ENCODE measurements at places on chromosomes 4 and X.
A peak's percentile ranks its signal among the peaks of the same experiment; 100 is the strongest.

- DNase-seq, result no peak
Measured at GRCh38 chr4:38785041-38785790, 2.4 kb upstream of the TLR10 start.

GRCh38 chr4:104429150-104429741, 65.4 kb downstream of the CXXC4 start:
- no peak for DNase-seq

- no peak for DNase-seq
Measured at GRCh38 chr4:38856524-38857337, at the start of gene TLR6. Gene TLR6, minus strand, starts transcription at chr4:38856817. Its CDS starts 27,344 bp downstream, at chr4:38829473.

GRCh38 chr4:15444276-15444675, 16.4 kb downstream of the C1QTNF7 start:
- no peak for DNase-seq

GRCh38 chr4:26905172-26905571, 44.5 kb downstream of the STIM2 start:
- DNase-seq, result no peak

- DNase-seq, result no peak
Measured at GRCh38 chr4:165217325-165217724, 10.0 kb downstream of the KLHL2 start.

GRCh38 chrX:50697691-50698090, 116.3 kb downstream of the SHROOM4 start:
- peak; percentile 37 for DNase-seq

DNA sequence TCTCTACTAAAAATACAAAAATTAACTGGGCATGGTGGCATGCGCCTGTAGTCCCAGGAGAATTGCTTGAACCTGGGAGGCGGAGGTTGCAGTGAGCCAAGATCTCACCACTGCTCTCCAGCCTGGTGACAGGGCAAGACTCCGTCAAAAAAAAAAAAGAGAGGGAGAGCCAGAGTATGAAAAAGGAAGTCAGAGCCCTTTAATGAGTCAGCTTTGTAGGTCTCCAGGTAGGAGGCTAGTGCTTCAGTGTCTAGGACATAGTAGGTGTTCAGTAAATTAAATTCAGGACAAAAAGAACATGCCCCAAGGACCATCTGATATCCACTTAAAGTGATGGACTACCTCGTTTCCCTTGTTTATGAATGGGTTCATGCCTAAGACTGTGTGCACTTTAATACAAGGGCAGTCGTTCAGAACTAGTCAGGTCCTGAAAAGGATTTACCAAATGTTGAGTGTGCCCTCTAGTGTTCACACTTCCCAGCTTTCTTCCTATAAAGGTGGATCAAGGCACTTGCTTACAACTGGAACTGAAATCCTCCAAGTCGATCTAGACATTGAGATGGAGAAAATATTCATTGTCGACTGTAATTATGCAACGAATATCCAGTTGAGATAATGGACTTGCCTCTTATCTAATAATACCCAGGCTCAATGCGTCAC, 29.0 kb downstream of the F9 start:
- DNase-seq, result no peak

DNA sequence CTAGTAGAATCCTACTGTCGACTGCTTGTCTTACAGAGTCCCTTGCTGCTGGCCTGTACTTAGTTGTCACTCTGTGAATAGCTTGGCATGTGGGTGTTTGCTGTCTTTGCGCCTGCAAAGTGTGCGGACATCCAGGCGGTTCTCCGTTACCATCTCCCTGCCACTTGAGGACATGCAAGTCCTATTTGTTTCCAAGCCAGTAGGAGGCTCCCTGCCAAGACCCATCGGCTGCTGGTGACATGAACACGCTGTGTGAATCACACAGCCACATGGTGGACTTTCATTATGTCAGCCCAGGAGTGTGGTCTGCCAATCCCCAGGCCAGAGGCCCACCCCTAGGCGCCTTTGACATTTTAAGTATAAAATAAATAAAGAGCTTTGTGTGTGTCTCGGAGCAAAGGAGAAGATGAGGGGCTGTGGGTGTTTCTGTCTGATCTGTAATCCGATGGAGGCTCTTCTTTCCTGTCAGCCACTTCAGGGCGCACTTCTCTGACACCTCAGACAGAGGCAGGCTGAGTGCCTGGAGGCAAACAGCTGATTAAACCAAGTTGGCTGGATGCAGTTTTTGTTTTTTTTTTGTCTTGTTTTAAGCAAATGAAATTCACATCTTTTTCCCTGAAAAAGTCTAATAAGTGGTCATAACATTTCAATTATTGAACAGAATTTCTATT, 51.5 kb downstream of the ALPK1 start:
- DNase-seq, result peak; percentile 32

DNA sequence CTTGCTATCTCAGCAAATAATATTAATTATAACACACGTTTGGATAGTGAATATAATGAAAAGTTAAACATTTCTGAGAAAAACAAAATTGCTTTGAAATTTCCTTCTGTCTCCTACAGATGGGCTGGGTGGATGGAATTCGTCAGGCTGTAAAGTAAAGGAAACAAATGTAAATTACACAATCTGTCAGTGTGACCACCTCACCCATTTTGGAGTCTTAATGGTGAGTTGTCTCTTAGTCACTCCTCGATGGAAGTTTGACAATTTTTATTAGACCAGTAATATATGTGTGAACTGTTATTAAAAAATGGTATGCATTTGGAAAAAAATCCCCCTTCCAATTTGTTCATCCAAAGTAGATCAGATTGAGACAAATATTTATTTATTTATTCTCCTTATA, 92.5 kb upstream of the BRS3 start:
- no peak for DNase-seq

DNA sequence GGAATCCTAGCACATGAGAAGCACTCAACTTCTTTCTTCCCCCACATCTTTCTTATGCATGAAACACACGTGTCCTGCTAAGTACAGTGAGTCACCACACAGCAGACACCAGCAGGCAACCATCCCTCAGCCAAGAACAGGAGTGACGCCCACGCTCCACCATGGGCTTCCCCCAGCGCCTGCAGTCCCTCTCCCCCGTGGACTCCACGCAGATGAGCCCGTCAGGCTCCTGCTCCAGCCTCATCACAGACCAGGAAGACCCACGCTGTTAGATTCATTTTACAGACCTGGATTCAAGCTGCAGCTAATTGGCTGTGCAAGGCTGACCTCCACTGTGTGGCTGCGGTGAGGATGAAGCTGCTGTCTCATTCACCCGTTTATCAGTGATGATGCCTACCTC, 16.7 kb downstream of the HMX1 start:
- peak; percentile 27 for DNase-seq

DNA sequence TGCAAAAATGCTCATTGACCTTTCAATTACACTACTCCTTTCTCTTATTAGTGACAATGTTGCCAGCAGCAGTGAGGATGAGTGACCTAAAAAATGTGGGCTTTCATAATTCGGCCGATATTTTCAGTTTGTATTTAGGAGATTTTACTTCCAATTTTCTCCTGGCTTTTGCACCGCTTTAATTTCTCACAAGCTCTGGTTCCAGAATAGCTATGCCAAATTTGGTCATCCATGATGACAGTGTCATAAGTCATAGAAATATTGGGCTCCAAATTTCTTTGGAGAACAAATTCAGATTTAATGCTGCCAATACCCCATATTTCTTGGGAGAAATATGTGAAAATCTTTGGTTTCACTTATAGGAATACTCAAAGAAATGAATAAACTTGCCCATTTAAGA, 187.7 kb upstream of the HCCS start:
- DNase-seq, result no peak

DNA sequence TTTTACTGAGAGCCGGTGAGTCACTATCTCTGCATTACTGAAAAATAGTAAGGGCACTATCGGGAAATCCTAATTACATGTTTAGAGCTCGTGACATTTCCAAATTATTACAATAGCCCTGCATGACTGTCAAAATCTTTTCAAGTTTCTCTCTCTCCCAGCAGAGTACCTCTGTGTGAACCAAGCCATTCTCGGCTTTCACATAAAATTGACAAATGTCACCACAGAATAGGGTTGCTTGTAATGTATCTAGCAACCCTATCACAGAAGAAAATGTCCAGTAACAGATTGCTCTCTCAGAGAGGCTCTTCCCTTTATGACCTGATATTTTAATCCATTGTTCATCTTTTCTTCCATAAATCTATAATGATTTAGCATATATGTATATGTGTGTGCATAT, 144.8 kb upstream of the GNPDA2 start:
- no peak for DNase-seq

- DNase-seq, result no peak
Measured at GRCh38 chrX:109040057-109040456, 303.7 kb upstream of the IRS4 start.

- no peak for DNase-seq
Measured at GRCh38 chrX:22300130-22300529, 27.4 kb downstream of the CBLL2 start.

DNA sequence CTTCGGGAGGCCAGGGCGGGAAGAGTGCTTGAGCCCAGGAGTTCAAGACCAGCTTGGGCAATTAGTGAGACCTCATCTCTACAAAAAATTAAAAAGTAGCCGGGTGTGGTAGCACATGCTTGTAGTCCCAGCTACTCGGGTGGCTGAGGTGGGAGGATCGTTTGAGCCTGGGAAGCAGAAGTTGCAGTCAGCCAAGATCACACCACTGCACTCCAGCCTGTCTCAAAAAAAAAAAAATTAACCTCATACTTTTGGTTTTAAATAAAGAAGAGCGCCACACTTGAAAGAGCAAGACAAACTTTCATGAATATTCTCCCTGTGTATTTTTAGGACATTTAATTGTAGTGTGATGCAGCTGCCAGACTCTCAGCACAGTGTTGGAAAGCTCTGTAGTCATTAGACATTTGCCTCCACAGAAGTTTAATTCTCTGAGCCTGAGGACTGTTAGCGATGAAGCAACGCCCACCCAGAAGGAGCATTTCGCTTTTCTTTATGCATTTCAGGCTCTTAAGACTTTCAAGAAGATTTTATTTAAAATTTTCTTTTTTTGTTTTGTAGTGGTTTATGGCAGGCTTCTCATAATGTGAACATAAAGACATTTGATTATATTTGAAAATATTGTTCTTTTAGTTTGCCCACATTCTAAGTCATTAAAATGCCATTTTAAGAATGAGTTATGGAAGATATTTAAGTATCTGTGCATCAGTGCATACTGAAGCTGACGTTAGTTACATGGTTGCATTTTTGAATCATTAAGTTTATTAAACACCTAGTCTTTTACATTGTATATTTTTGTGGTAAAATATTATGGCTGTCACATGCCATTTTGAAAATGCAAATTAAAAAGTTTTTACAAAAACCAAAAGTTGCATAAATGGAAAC, 45.8 kb downstream of the DCLK2 start:
- no peak for DNase-seq

DNA sequence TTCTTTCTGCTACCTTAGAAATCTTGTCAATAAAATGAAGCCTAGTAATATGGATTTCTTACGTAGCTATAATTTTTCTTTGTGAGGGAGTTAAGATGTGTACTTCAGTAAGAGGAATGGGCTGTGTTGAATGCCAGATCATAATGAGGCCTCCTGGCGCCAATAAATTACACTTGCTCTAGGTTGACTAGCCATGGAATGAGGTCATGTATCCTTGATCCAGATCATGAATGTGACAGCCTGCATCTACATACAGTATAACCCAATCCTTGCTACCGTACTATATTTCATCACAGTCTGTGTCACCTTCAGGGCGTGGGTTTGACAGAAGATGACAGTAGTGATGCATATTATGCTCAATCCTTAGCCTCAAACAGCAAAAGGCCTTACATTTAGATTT, 36.2 kb downstream of the NHS start:
- DNase-seq, result no peak

GRCh38 chrX:83509254-83509801, 1.2 kb downstream of the POU3F4 start:
- DNase-seq, result no peak

DNA sequence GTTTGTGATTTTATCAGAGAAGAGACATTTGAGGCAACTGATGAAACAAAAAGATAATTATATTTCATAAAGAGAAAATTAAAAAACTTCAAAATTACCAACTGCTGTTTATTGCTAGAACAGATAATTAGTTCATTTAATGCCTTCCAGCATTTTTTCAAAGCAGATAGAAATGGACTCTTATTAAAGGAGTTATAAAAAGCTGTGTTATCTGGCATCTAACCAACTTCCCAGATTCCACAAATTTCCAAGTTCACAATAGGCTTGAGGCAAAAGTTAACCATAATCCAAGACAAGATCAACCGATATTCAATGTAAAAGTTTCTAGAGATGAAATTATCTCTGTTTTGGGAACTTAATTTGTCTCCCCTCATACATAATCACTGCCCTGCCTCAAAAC, 152.4 kb downstream of the TSPAN5 start:
- no peak for DNase-seq

Measured in non-pigmented ciliary epithelial cell (primary cell).